Midbrain (tissue), 1 donor: ENCODE measurements at places on chromosomes 4 and X.

DNA sequence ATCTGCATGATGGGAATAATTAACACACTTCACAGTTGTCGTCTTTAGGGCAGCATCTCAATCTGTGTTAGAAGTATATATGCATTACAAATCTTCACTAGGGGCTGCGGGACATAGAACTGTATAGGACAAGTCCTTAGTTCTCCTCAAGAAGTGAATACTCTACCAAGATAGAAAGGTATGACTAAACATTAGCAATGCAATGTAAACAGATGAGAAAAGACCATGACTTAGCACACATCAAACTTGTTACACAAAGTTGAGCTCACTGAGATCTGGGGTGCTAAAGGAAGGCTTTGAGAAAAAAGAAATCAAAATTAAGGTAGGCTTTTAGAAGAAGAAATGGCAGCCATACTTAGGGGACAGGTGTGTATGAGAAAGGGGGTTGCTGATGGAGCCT, 182.1 kb upstream of the MAP3K15 start:
- DNase-seq = no peak

DNA sequence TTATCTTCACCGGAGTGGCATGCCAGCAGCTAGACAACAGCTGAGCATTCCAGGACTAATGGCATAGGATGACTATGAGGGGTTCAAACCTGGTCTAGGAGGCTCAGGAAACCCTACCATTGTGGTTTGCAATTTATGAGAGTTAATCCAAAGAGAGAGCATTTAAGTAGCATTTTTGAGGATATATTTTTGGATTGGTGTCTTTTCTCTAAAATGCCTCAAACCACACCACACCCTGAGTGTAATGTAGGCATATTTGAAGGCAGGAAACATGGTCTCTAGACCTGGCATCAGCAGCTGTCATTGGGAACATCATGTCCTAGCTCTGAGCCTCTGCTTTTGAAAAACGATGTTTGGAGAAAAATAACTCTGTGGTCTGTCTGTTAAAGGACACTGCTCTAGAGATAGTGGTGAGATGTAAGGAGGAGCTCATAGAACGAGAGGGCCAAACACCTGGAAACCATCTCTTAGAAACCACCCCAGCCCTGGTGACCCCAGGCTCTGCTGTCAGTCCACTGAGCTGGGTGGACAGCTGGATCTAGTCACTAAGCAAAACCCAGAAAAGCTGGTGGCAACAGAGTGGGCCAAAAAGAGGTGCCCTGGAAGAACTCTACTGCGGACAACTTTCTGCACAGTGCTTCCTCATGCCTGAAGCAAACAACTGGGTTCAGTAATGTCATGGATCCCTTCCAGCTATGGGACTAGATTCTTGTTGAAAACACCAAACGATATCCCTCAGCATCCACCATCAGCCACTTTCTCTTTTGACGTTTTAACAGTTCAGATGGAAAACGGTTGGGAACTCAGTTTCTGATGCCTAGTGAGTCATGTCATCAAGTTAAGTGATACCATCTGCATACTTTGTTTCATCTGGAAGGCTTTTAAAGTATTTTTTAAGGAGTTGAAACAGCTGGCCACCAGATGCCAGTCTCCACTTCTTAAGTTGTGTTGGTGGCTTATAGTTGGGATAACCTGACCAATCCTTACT, 100.2 kb upstream of the C1QTNF7 start:
- no peak for DNase-seq

DNA sequence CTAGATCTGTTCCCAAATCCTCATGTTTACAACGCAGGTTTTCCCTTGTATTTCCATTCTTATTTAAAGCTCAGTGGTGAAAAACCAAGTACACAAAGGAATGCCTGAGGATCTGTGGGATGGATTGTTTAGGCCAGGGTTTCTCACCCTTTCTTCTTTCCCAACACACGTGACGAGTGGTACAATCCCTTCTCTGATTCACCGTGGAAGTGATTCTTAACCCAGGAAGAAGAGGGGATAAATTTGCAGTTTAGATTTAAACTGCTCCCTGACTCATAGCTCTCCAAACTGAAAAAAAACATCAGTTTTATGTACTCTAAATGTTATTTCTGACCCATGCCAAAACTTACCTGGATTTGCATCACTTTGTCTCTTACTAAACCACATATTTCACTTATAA, 17.0 kb downstream of the PAQR3 start:
- DNase-seq = no peak

GRCh38 chr4:81796790-81797528, 325.3 kb upstream of the RASGEF1B start:
- DNase-seq = no peak

GRCh38 chrX:12269484-12269883, 131.2 kb downstream of the FRMPD4 start:
- DNase-seq = no peak
